ENCODE measurements at places on chromosomes 7 and 10.
A peak's percentile ranks its signal among the peaks of the same experiment; 100 is the strongest.

DNA sequence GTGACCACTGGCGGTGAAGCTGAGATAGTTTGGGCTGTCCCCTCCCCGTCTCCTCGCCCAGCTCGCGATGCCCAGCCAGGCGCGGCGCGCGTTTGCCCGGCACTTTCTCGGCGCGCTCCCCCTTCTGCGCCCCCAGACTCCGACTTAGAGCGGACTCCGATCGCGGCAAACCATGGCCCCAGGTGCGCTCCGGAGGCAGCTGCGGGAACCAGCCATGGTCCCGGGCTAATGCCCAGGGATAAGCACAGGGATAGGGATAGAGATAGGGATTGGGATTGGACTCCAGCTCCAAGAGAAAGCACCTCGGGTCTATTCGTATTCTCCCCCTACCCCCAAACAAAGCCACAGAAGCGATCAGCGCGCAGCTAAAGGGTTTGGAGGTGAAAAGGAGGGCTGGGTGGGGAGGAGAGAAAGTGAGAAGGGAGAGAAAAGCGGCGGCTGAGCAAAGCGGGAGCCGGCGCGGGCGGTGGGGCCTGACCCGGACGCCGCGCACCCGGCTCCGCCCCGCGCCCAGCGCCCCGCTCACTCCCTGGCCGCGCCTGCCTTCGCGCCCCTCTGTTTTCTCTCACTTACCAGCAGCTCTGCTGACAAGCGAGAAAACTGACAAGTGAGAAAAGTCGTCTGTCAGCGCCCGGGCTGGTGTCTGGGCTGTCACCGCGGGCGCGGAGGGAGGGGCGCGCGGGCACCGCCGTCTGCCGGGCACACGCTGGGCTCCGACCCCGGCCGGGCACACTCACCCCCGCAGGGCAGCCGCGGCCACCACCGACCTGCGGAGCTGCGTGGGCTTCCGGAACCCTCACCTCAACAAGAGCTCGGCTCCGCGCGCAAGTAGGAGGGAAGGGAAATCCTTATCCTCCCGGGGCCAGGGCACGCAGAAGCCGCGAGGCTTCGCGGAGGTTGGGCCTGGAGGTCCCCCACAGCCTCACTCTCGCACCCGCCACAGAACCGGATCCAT is at the start of gene PDE1C:
Gene PDE1C, minus strand, starts transcription at position 2 of the 955 bp plus-strand sequence.
- peak; percentile 75 for DNase-seq

DNA sequence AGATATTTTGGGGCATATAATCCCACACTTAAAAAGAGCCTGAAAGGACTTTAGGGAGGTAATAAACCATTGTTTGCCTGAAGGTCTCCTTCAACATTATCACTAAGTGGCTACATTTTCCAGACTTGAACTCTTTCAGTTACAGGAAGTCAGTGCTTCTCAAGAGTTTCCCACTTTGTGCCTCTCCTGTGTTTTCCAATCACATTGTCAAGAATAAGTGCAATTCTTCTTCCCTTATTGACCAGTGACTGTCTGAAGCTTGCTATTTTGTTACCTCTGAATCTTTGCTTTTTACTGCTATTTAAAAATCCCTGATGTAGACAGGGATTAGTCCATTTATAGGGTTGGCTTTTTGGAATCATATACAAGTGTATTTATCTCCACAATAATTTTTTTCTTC is 346.7 kb upstream of the ANKRD30A start:
- no peak for DNase-seq

DNA sequence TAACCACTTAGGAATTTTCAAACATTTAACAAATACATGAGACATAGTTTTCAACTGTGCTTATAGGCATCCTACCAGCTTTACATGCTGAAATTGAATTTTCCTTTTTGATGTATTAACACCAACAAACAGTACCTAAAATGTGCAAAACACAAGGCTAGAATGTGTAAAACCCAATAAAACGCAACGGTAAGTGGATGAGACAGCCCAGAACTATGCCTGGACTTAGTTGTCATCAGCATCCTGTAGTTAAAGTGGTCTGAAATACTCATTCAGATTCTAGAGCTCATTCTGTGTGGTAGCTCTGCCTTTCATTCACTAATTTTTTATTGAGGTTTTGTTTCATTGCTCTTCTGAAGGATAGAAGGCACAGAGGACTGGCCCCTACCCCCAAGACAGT is 137.1 kb downstream of the BMPER start:
- no peak for DNase-seq

DNA sequence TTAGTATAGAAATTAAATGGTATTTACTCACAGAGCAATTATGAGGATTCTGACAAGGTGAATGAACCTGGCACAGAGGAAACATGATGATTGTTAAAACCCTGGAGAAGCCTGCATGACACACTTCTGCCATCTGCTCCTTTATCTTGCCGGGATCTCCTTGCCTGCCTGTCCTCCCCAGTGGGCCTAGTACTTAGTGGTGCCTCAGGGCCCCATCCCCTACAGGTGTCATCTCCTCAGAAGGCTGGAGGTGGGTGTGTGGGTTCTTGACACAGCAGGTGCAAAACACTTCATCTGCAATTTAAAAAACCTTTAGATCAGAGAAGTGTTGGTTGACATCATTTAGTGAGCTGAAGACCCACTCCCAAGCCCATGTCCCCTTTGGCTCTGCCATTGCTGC is 261.2 kb downstream of the ADRA2A start:
- no peak for DNase-seq

DNA sequence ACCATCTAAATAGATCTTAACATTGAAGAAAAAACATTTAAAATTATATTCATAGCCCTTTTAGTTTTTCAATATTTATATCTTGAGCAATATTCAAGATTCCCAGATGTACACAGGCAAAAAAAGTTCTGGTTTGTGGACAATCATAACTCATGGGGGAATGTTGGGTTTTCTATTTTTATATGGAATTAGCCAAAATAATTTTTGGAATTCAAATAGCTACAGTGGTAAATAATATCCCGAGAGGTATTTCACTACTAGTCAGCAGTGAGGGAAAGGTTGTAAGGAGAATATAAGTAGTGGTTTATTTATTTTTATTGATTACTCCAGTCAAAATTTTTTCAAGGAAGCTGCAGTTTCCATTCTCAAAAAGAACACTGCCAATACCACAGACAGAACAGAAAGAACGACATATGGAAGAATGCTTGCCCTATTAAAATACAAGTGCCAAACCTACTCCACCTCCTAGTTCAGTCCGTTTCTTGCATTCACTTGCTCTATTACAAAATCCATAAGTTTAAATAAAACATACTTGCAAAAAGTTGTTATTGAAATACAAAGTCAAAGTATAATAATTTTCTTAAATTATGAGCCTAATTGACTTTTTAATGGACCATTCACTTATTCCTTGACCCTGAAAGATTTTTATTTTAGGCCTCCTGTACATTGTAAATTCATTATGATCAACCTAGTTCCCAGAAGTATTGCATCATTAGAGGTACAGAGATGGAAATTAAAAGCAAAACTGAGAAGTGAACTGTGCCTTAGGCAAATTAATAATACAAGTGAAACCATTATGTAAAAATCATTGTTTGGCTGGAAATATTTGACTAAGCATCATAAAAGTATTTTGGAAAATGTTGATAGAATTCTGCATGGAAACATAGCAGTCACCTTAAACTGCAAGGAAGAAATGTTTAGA is 533.2 kb downstream of the PARD3 start:
- no peak for DNase-seq

DNA sequence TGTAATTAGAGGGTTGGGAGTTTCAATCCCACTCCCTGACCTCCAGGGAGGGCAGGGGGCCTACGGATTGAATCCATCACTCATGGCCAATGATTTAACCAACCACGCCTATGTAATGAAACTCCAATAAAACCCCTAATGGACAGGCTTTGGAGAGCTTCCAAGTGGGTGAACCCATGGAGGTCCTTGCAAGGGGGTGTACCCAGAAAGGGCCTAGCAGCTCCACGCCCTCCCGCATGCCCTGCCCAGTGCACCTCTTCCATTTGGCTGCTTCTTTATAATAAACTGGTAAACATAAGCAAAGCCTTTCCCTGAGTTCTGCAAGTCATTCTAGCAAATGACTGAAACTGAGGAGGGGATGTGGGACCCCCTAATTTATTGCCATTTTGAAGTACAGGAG is 280.1 kb downstream of the FRMD4A start:
- DNase-seq = no peak

GRCh38 chr10:34959321-34959720 is 130.8 kb downstream of the CUL2 start:
- peak; percentile 42 for DNase-seq

DNA sequence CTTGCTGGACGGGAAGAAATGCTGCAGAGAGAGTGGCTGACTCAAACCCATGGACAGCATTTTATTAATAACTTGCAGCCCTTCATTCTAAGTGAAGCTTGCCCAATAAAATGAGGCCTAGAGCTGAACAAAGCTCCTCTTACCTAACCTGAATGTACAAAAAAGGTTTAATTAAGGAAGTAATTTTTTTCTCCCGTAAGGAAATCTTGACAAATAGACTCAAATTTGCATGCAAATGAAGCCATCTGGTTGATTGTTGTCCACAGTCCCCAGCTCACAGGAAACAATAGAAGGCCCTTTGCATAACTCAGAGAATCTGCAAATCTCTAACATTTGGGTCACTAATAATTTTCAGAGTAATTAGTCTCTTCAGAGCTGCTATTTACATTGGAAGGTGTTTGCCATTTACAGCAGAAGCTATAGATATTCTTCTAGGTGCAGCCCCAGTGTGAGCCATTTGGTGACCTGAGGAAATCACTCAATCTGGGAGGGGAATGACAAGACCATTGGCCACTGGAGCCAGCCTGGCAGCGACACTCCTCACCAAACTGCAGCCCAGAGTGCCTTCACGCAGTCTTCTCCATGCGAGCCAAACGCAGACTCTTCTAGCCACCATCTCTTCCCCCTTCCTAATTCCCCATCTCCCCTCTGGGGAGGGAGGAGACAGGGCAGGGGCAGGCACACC is 483.0 kb upstream of the C7orf33 start:
- no peak for DNase-seq

DNA sequence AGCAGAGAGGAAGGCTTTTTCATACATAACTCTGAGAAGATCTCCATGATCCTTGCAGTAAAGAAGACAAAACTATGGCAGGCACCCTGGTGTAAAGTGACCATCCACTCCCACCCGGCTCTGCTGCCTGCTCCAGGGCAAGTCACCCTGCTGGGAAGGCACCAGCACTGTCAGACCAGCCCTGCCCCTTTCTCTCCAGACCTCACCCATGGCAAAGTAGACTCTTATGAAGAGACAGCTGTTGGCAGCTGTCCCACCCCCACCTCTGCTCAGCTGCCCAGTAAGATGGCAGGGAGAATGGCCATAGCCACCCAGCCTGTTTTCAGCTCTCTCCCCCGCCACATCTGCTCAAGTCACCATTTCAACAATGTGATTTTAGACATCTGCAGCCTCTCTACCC is 8.6 kb upstream of the ZMIZ2 start:
- DNase-seq = no peak

GRCh38 chr7:28112467-28112866 is 68.1 kb downstream of the JAZF1 start:
- no peak for DNase-seq

DNA sequence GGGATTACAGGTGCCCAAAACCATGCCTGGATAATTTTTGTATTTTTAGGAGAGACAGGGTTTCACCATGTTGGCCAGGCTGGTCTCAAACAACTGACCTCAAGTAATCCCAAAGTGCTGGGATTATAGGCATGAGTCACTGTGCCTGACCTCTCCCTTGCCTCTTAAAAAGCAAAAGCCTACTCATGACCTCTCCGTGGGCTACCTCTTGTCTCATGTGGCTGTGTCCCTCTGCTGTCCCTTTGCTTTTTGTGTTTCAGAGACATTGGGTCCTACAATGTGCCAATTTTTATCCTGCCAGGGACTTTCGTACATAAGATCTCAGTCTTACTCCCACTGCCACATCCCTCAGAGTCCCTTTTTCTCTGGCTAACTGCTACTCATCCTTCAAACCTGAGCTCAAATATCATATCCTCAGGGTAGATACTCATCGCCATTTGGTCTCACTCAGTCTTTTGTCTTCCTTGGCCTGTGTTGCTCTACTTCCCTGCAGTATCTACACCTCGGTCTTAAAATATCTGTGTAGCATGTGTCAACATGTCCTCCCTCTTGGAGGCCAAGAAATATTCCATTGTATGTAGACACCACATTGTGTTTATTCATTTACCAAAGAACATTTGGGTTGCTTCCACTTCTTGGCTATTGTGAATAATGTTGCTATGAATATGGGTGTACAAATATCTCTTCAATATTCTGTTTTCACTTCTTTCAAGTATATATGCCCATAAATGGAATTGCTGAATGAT is 465.0 kb upstream of the KLF6 start:
- DNase-seq = no peak

DNA sequence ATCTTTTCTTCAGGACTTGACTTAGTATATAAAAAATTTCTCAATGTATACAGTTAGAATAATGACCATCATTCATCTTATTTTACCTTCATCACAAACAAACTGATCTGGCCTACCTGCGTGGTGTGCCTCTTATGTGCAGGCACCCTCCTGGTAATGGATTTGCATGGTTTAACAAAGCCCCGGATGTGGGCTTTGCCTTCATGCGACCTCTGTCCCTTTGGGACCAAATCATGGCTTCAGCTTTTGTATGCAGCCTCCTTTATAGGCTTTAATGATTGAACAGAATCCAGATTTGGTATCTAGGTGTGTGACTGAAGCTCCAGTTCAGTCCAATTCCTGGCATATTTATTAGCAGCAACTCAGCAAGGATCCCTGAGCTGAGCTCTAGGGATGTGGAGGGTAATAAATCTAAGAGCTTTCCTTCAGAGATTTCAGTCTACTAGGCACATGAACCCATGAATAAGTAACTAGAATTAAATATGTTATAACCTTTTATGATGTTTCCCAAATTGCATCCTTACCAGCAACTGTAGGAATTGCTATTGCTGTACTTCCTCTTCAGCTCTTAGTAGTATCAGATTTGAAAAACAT is 256.9 kb downstream of the ABCA13 start:
- no peak for DNase-seq

GRCh38 chr10:58723186-58723585 is 210.5 kb downstream of the BICC1 start:
- DNase-seq = no peak

DNA sequence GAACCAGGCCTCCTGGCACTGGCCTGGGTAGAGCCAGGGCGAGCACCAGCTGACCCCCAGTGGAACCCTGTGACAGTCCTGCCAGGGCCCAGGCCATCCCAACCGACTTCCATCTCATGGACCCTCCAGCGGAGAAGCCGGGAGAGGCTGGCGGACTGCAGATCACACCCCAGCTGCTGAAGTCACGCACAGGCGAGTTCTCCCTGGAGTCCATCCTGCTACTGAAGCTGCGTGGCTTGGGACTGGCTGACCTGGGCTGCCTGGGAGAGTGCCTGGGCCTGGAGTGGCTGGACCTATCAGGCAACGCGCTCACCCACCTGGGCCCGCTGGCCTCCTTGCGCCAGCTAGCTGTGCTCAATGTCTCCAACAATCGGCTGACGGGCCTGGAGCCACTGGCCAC is 4.7 kb downstream of the RARRES2 start:
- no peak for DNase-seq

GRCh38 chr7:94530109-94530508 is 20.5 kb downstream of the CASD1 start:
- DNase-seq = no peak

DNA sequence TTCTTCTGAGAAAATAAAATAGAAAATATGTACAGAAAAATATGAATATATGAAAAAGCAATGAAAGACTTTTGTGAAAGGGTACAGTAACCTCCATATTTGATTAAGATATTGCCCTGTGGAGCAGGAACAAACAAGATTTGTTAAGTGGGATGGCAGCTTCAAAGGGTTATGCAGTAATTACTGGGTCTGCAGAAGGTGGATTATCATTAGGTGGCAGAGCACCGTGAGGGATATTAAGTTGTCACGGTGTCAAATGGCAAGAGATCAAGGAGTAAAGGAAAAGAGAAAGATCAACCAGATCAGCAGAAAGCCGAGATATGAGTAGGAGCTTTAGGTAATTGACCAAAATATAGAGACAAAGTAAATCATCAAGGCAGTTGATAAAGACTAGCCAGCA is 44.1 kb downstream of the DGKB start:
- no peak for DNase-seq
